ENCODE measurements at places on chromosomes 11 and 22. TPM values are rescaled to one million over a fixed set of nuclear protein-coding genes. Genes with fewer than 3 reads are reported as not detected.

- no peak for DNase-seq
Observed at GRCh38 chr22:17780116-17780740, 6.0 kb upstream of the BID start.

- no peak for DNase-seq
Observed at GRCh38 chr22:46027211-46028105, 50.5 kb upstream of the WNT7B start.

DNA sequence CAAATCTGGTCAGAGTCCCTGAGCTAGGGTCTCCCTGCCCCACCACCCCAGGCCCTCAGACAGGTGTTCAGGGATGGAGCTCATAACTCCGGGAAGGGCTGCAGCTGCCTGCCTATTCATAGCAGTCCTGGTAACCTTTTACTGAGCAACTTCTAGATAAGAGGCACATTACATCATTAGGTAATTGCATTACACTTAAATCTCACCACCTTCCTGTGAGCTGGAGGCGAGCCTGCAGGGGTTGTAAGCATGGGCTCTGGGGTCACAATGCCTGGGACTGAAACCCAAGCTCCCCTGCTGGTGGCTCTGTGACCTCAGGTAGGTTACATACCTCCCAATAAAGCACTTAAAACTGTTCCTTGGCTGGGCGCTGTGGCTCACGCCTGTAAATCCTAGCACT, 22.5 kb downstream of the TP53I11 start:
- no peak for DNase-seq

- no peak for DNase-seq
Observed at GRCh38 chr22:27152033-27152432, 494.6 kb downstream of the MIAT start.

- no peak for DNase-seq
Observed at GRCh38 chr11:84890676-84891075, 736.5 kb downstream of the DLG2 start.

DNA sequence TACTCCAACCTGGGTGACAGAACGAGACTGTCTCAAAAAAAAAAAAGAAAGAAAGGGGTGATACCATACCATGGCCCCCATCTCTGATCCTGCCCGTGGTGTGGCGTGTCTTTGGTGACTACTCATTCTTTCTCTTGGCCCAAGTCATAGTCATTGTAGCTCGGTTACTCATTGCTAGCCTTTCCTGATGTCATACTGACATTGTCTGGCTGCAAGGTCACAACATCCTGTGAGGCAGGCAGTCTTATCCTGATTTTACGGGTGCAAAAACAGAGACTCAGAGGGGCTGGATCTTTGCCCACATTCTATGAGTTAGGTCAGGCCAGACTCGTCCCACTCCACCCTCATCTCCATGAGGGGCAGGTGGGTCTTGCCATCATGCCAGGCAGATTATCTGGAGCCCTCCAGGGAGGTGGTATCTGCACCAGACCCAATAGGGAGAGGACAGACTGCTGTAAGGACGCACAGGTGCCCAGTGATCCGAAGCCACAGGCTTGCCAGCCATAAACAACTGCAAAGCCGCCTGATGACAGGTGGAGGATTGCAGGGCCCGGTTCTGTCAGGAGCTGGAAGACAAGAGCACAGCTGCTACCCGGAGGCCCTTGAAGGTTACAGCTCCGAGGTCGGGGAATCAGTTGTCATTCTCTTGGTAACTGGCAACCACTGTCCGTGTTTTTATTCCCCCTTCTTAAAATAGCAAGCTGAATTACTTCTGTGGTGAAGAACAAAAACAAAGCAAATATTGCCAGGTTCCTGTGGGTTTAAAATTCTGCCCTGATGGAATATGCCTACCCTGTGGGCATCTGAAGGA, 13.8 kb downstream of the TOM1 start:
- DNase-seq, result peak; percentile 76

DNA sequence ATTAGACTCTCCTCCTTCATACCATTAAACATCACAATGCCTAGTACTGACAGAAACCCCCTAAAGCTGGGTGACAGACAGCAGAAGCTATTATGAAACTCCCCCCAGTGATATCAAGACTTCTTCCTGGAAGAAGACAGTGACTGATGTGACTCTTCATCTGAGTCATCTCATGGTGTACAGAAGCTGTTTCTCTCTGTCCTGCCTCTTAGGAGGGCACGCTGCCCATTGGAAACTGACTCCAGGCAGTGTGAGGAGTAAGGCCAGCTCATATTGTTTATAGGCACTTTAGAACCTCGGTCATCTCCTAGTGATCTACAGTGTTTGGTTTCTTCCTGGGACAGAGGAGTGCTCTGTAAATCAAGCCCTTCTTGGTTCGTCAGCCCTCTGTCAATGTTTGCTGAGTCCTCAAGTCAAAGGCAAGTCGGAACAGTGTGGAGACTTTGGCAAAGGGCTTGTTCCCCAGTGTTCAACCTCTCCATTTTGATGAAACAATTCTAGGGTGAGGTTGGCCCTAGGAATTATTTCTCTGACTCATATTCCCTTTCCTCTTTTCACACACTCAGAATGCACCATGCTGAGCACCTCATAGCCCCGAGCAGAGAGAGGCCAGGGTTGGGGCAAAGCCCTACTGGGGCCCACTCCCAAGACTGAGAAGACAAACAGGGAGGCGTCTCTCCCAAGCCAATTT, 172.5 kb upstream of the TMEM45B start:
- DNase-seq, result peak; percentile 90

Gene MS4A3
- total RNA-seq, result not detected
